ENCODE measurements at places on chromosomes 1 and 21.

- no peak for DNase-seq
These were observed 77.1 kb downstream of the CD58 start for GRCh38 chr1:116493484-116494352.

GRCh38 chr1:51728611-51729155 lies 111.8 kb downstream of the OSBPL9 start:
- no peak for DNase-seq

DNA sequence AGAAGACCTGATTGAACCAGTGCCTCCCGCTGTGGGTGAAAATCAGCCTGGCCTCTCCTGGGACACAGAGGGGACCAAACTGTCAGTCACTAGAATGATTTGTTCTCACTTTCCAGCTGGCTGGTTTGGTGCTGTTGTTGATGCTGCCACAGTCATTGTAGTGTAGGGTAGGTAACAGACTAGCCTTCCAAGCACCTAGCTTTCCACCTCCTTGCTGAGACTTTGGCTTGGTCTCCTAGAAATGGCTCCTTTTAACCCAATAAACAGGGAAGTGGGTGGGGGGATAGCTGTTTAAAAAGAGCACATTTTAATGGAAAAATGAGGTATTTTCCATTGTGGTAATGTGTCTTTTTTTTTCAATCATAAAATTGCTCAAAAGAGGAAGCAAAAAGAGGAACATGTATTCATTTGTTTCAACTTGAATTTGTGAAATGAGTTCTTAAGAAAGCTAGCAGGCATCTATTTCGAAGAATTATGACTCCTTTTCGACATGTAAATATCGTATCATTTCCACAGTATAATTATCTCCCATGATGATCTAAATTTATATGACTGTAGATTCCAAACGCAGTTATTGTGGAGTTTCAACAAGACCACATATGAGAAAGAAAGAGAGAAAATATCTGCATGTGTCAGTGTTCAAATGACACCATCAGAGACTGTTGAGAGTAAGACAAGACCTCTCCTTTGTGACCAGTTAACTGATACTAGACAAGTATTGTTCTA lies 190.1 kb downstream of the HLX start:
- DNase-seq: no peak

DNA sequence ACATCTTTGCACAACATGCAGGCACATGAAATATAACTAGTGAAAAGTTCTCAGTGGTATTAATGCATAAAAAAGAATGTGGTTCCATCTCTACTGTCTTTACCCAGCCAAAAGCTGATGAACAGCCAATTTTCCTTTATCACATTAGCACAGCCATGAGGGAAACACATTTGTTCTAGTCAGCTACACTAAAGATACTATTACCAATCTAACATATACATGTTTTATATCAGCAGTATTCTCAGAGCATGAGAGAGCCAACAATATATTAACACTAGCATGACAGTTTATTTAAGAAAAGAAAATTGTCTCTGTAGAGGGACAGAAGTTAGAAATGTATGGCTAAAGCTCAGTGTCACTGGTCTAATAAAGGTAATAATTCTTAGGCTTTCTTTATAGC lies 56.3 kb downstream of the USH2A start:
- no peak for DNase-seq

GRCh38 chr1:1367315-1367714 lies 7.7 kb downstream of the AURKAIP1 start:
- DNase-seq: no peak
